ENCODE measurements at places on chromosomes 16 and 17. TPM values are rescaled to one million over a fixed set of nuclear protein-coding genes. Genes with fewer than 3 reads are reported as not detected.

DNA sequence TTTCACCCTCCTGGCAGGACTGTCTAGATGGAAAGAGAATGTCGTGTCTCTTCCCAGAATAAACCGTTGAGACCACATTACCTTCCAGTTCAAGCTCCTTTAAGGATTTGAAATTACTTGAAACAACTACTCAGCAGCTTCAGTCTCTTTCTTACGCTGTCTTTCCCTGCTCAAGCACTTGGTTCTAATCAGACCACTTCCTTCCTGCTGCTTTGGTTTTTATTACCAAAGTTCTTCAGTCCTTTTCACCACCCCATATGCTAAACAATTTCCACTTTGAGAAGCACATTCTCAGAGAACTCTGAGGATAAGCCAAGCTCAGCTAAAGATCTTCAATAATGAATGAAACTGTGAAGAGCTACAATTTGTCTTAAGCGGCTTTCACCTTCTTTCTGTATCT, 105.4 kb downstream of the STX8 start:
- no peak for DNase-seq

DNA sequence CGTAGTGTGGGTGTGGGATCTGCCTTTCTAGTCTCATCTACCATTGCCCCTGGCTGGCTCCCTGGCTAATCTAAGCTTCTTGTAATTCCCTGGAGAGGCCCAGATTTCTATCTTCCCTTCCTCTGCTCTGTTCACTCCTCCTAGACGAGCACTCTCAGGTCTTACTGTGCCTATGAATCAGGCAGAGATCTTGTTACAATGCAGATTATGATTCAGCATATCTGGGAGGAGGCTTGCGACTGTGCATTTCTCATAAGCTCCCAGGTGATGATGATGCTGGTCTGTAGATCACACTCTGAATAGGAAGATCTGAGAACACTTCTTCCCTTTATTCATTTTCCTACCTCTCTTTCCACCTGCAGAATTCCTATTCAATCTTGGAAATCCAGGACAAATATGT, 200.1 kb downstream of the CBLN1 start:
- DNase-seq = no peak

- no peak for DNase-seq
Measured at GRCh38 chr17:60422162-60422665, at the start of gene CHCT1. Gene CHCT1, plus strand, starts transcription at chr17:60422489. Its CDS starts 104 bp downstream, at chr17:60422593.

DNA sequence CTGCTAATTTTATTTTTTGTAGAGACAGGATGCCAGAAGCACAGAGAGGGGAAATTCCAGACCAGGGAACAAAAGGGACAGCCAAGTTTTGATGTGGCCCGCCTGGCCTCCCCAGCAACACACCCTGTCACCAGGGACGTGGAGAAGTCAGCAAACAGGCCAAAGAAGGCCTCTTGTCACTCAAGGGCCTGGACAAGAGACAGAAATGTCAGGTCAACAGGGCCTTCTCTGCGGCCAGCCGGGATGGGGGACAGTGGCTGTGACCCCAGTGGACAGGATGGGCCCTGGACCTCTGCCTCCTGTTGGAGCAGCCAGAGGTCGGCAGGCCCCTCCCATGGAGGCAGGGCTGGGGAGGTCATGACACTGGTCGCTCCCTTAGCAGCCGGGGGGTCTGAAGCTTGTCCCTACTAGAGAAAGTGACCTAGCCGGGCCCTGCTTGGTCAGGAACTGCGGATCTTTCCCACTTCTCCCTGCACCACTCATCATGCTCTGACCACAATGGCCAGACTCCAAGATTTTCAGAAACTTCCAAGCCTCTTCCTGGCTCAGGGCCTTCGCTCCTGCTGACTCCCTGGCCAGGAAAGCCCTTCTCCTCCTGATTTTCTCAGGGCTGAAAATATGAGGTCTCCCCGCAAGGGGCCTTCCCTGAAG, 9.2 kb upstream of the TVP23A start:
- DNase-seq = no peak

TAT gene
- total RNA-seq = 0.07 TPM

ITGB4 gene
- total RNA-seq = 112 TPM
